ENCODE measurements at places on chromosomes 2 and 18. TPM values are rescaled to one million over a fixed set of nuclear protein-coding genes. Genes with fewer than 3 reads are reported as not detected.

GREB1 gene
- total RNA-seq, result 0.12 TPM

ERICH2 gene
- not detected for total RNA-seq

LCT gene
- total RNA-seq, result not detected

CREG2 gene
- total RNA-seq, result 0.37 TPM

CDCA7 gene
- 0.56 TPM for total RNA-seq

SCYGR6 gene
- total RNA-seq, result not detected

XIRP2 gene
- not detected for total RNA-seq

FN1 gene
- total RNA-seq, result 7,001 TPM

ADRA2B gene
- not detected for total RNA-seq

RUFY4 gene
- not detected for total RNA-seq

CFAP221 gene
- total RNA-seq, result 0.37 TPM

IAH1 gene
- total RNA-seq, result 74.2 TPM

CNDP1 gene
- not detected for total RNA-seq

TM4SF20 gene
- total RNA-seq, result not detected

BARD1 gene
- 34.0 TPM for total RNA-seq

FAM237A gene
- total RNA-seq, result not detected

ALKAL2 gene
- not detected for total RNA-seq

KHK gene
- total RNA-seq, result 0.81 TPM

MDH1B gene
- total RNA-seq, result 1.7 TPM

LGALSL gene
- total RNA-seq, result 11.1 TPM

AKAIN1 gene
- total RNA-seq, result not detected

GTF2A1L gene
- total RNA-seq, result 3.5 TPM

CSRNP3 gene
- total RNA-seq, result 3.1 TPM

VAPA gene
- total RNA-seq, result 273 TPM

FAM110C gene
- total RNA-seq, result under 0.01 TPM

TMEFF2 gene
- 0.26 TPM for total RNA-seq

UGT1A7 gene
- not detected for total RNA-seq

ACTR3 gene
- 245 TPM for total RNA-seq

MLPH gene
- 2.4 TPM for total RNA-seq

FAM124B gene
- total RNA-seq, result 3.6 TPM

IGFBP2 gene
- total RNA-seq, result 807 TPM

CBLN2 gene
- not detected for total RNA-seq

EDAR gene
- not detected for total RNA-seq

GRB14 gene
- total RNA-seq, result 6.1 TPM

DOK6 gene
- 3.0 TPM for total RNA-seq

SAG gene
- not detected for total RNA-seq

PID1 gene
- total RNA-seq, result 40.8 TPM

GALR1 gene
- total RNA-seq, result not detected

MOCOS gene
- 2.9 TPM for total RNA-seq

ZBTB7C gene
- total RNA-seq, result 0.53 TPM

IL1R2 gene
- total RNA-seq, result 0.66 TPM

FBXO48 gene
- 0.19 TPM for total RNA-seq

CYTIP gene
- 2.4 TPM for total RNA-seq

CYP1B1 gene
- total RNA-seq, result 37.8 TPM

B4GALT6 gene
- 2.0 TPM for total RNA-seq

ADAM23 gene
- total RNA-seq, result 7.7 TPM

ERBB4 gene
- total RNA-seq, result 7.7 TPM

Measured in aortic smooth muscle cell (primary cell).